Activated CD4-positive, alpha-beta T cell treated with anti-CD3 and anti-CD28 coated beads, Interleukin-2, Interleukin-4, amounts not matched to agents 100 ng/mL and 50 ng/mL, durations not matched to agents 16 hours and 8 hours (primary cell): ENCODE measurements at places on chromosomes 5 and 9.
A peak's percentile ranks its signal among the peaks of the same experiment; 100 is the strongest.

GRCh38 chr5:176447591-176447977 is 601 bp upstream of the FAF2 start:
- no peak for DNase-seq

DNA sequence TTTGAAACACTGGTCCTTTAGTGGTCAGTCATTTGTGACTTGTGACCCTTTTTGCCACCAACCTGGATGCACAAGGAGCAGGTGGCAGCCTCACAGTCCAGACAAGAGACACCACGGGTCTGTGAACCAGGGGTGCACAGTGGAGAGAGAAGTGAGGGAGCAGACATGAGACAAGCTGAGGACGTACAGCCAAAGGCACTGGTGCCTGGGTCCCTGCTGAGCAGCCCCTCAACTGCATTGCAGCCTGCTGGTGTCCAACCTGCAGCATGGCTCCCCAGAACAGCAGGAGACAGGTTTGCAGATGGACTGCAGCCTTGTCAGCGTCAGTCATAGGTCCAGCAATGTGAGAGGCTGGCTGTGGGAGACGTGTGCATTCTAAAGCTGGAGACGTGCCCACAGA is 124.2 kb upstream of the FSTL4 start:
- DNase-seq, result no peak

DNA sequence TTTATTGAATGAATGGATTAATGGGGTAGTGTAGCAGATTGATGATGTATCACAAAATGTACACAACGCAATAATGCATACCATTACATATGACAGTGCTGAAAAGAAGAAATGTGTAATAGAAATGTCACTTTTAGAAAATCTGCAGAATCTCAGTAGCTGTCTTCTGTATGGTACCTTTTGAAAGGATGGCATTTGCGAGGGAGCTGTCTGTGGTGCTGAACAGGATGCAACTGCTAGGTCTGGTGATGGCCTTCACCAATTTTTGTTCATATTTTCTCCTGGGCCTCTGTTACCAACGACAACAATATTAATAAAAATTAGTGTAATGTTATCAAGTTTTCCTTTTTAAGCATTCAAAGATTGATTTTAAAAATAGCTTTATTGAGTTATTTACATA is 36.2 kb upstream of the OTULIN start:
- peak; percentile 33 for DNase-seq

GRCh38 chr9:130714586-130715110 is 21.1 kb downstream of the EXOSC2 start:
- DNase-seq, result no peak

DNA sequence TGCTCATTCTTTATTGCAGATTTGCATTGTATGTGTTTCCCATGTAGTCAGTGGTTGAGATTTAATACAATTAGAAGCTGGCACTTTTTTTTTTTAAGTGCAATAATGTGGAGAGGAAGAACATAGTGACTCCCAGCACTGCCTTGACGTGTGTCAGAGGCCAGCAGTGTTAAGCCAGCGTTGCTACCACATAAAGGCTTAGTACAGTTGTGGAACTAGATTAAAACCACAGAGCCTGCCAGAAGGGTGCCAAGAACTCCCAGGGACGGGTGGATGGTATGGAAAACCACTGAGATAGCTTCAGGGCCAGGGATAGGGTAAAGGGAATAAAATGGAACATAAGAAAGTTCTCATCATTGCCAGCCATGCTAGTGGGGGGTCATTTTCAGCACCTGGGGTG is 142.9 kb downstream of the TRIO start:
- DNase-seq, result no peak

- no peak for DNase-seq
Observed at GRCh38 chr5:12885018-12885417, 980.8 kb upstream of the CTNND2 start.

DNA sequence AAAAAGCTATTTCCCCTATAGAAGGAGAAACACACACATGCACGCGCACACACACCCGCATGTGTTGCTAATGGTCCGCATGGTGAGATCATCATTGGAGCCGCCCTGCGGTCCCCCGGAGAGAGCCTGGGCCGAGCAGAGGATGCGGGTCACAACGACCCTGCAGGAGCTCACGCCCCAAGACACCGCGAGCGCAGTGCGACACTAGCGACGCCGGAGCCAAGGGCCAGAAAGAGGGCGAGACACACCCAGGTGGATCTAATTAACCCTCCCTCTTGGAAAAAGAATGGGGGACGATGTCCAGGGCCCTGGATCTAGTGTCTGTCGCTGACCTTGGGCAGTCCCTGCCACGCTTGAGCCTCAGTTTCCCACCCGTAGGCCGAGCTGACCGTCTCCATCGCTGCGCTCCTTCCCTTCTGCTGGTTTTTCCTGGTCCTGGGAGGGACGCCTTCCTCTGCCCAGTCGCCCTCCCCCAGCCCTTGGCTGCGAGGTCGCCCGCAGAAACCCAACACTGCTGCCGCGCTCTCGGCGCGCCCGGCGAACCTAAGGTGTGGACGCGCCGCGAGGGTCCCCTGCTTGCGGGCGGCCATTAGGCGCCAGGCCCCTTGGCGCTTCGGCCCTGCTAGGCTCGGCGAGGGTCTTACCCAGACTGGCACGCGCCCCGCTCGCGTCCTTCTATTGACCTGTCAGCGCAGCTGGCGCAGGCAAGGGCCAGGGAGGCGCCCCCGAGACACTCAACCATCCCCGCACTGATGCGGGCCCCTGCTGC is 47.5 kb upstream of the RNF20 start:
- DNase-seq, result no peak

- DNase-seq, result peak; percentile 66
Observed at GRCh38 chr9:37747271-37747753, 6.3 kb upstream of the TRMT10B start.
